Foreskin keratinocyte (primary cell): ENCODE measurements at places on chromosomes 12 and 14. TPM values are rescaled to one million over a fixed set of nuclear protein-coding genes. Genes with fewer than 3 reads are reported as not detected.

DDIT3 gene
- 17.7 and 20.0 TPM in 2 replicates for polyA plus RNA-seq

PPP1R13B gene
- polyA plus RNA-seq, result 5.4 and 6.8 TPM in 2 replicates

GALNT16 gene
- polyA plus RNA-seq, result not detected in 2 replicates

GLIPR1L1 gene
- polyA plus RNA-seq, result not detected in 2 replicates

HOXC9 gene
- polyA plus RNA-seq, result 7.0 and 9.0 TPM in 2 replicates

PPP1R1A gene
- polyA plus RNA-seq, result not detected in 2 replicates

TDRD9 gene
- 0.26 and 1.1 TPM in 2 replicates for polyA plus RNA-seq

CYP27B1 gene
- 31.4 and 43.4 TPM in 2 replicates for polyA plus RNA-seq

AHSA1 gene
- polyA plus RNA-seq, result 223 and 277 TPM in 2 replicates

CD9 gene
- 620 and 648 TPM in 2 replicates for polyA plus RNA-seq

ST8SIA1 gene
- 0.37 and 0.58 TPM in 2 replicates for polyA plus RNA-seq

EEA1 gene
- polyA plus RNA-seq, result 1.9 and 2.6 TPM in 2 replicates

LUM gene
- 0.06 and 0.08 TPM in 2 replicates for polyA plus RNA-seq

KRT86 gene
- 0.02 TPM in 1 of 2 replicates, not detected in the other for polyA plus RNA-seq

SOAT2 gene
- polyA plus RNA-seq, result not detected in 2 replicates

SSPN gene
- polyA plus RNA-seq, result 0.21 and 0.24 TPM in 2 replicates

TAS2R8 gene
- polyA plus RNA-seq, result not detected in 2 replicates

OTX2 gene
- not detected in 2 replicates for polyA plus RNA-seq

- DNase-seq, result no peak
These were observed 1.7 kb downstream of the ORAI1 start for GRCh38 chr12:121628037-121628436.

DNA sequence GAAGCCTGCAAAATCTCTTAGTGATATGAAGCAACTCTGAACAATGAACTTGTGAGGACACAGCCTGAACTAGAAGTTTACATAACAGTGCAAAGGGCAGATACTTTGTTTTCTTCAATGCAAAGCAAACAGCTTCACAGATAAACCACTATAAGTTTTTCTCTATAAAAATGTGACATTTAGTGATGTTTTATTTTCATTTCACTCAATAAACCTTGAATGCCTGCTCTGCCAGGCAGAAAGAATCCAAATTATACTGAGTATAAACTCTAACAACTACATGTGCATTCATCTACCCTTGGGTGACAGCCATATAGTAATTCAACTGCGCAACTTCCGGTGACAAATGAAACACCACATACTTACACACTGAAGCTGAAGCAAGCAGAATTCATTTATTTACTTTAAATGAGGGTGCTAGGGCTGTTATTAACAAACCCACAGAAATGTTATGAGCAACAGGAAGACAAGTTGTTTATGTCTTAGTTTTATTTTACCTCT is 10.3 kb downstream of the DCP1B start:
- DNase-seq, result no peak

GRCh38 chr12:119694111-119694510 is 26.2 kb downstream of the PRKAB1 start:
- DNase-seq, result no peak

- no peak for DNase-seq
These were observed 111.8 kb downstream of the PRIMA1 start for GRCh38 chr14:93676416-93676958.

DNA sequence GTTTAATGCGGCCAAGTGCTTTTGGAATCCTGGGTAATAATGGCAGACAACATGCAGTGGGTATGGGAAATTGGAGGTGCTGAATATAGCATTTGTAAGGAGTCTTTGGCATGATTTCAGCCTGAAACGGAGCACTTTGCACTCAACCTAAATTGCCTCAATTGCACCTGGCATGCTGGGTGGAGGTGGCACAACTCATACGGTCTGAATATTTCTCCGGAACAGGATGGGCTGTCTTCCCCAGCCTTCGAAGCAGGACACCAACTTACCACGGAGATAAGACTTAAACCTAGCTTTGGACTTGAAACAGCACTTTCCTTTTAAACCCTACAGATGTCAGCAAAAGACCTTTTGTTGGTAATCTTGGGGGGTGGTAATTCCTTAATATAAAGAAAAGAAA is 153.7 kb upstream of the SRRM4 start:
- DNase-seq, result no peak

- DNase-seq, result no peak
These were observed 22.3 kb downstream of the RPGRIP1 start for GRCh38 chr14:21302013-21302835.

GRCh38 chr12:16789204-16789790 is 183.3 kb upstream of the LMO3 start:
- no peak for DNase-seq

GRCh38 chr12:49636979-49637755 is 13.8 kb downstream of the PRPF40B start:
- DNase-seq, result no peak

DNA sequence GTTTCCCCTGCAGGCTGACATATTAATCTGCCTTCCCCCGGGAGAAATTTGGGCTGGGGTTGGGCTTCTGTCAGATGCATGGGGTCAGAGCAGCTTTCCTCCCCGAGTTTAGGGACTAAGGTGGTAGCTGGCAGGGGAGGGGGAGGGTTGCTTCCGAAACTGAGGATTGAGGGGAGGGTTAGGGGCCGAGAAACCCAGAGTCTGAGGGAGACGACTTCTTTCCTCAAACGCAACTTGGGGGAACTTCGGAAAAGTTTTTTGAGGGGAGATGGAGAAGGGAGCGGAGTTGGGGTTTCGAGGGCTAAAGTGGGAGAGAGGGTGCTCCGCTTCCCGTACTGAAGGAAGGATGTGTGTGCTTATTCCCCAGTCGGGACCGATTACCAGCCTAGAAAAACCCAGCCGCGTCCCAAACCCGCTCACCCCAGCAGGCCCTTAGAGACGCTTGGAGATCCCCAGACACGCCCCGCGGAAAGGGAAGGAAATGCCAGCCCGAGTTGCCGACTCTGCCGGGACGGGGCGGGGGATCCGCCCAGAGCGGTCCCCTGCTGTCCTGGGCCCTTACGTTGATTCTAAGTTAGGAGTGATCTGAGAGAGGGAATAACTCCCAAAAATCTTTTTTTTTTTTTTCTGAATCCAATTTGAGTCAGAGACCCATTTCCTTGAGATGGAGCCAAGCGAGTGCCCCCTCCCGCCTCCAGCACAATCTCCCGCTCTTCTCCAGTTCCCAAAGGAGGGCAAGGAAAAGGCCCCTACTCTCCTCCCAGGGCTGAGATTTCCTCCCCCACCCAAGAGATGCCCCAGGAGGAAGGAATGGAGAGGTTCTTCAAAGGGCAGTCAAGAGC is 61.9 kb downstream of the SMUG1 start:
- peak; percentile 22 for DNase-seq

GRCh38 chr12:14214495-14214894 is 151.0 kb upstream of the ATF7IP start:
- DNase-seq, result no peak

DNA sequence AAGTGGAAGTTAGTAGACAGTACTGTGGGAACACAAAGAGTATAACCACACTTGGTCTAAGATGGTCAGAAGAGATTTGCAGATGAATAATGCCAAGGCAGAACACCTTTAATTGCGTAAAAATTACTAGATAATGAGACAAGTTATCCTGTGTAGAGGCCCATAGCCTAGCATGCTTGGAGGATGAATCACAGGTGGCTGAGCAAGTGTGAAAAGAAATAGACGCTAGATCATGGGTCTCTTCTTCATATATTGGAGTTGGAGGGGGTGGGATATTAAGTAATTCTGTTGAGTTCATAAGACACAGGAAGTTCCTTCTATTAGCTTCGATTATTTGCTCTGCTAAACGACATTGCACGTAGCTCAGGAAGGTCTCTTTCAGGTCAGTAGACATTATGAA is 454.3 kb upstream of the LMO3 start:
- DNase-seq, result no peak

- no peak for DNase-seq
These were observed 248.5 kb downstream of the GLT1D1 start for GRCh38 chr12:129101816-129102215.

- no peak for DNase-seq
These were observed 123.5 kb downstream of the TTC8 start for GRCh38 chr14:88947646-88948598.

GRCh38 chr14:69108358-69108757 is 44.6 kb downstream of the DCAF5 start:
- DNase-seq, result no peak

- no peak for DNase-seq
These were observed 743 bp upstream of the DTX1 start for GRCh38 chr12:113055594-113056380.

GRCh38 chr12:108302016-108302402 is 37.1 kb downstream of the CMKLR1 start:
- DNase-seq, result no peak

- DNase-seq, result no peak
These were observed 427.7 kb downstream of the FUT8 start for GRCh38 chr14:65840118-65840751.

DNA sequence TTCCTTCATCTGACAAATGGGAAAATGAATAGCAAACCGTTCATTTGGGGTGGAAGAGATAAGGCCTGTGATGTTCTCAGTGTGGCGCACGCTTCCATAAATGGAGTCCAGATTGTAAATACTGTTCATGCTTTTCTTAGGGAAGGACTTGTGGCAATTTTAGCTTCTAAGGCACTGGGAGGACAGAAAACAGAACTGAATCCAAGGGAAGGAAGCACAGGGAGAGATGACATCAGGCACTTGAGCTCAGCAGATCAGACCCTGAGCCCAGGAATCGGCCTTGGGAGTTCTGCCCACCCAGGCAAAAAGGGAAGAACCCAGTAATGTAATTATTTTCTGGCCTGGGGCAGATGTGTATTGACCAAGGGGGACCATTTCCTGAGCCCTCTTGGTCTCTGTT is 7.2 kb upstream of the SH2B3 start:
- DNase-seq, result no peak

- no peak for DNase-seq
These were observed 313.3 kb downstream of the DUSP6 start for GRCh38 chr12:89038831-89039512.

DNA sequence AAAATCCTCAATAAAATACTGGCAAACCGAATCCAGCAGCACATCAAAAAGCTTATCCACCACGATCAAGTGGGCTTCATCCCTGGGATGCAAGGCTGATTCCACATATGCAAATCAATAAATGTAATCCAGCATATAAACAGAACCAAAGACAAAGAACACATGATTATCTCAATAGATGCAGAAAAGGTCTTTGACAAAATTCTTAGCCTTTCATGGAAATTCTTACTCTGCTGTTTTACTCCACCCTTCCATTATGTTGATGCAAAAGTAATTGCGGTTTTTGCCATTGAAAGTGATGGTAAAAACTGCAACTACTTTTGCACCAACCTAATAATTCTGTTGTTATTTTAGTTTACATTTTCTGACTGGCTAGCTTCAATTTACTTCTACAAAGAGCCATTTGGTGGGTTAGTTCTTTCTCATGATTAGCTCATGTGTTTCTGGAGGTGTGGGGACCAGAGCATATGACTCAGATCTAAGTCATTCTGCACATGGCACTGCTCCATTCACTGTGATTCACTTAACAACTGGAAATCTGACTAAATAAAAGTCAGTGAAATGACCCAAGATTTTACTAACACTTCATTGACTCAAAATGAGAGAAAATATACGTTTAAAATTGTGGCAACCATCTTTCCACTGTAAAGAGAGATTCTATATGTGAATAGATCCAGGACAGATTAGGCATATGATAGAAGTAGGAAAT is 99.9 kb downstream of the TMTC3 start:
- peak; percentile 95 for DNase-seq

DNA sequence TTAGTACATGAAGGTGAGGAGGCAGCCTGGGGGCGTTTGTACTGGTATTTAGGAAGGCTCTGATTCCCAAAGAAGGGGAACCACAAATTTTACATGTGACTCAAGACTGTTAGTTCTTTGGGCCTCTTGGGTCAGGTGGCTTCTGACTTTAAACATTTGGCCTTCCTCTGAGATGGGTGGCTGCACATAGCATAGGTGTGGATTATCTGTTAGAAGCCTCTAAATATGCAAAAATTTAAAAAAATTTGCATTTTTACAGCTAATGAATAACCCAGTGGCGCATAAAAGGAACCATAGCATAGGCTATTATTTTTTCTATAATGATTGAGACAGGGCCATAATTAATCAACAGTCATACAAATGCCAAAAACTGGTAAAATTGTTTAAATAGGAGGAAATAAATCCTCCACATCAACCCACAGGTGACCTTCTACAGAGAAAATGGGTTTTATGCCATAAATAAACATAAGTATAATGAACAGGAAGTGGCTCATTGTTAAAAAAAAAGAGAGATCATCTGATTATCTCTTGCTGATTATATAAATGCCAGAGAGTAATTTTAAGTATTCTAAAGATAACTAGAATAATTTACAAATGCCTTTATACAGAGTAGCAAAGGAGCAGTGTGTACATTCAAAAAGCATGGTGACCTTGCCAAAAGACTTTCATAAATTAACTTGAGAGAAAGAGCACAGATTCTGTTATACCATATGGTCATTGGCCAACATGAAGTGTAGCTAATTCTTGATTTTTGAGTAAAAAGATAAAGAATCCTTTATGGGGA is 284.2 kb upstream of the ATP2B1 start:
- DNase-seq, result no peak

- DNase-seq, result no peak
These were observed 3.9 kb upstream of the PMCH start for GRCh38 chr12:102201436-102202061.

- DNase-seq, result no peak
These were observed 594 bp downstream of the TAMALIN start for GRCh38 chr12:52007158-52007921.

DNA sequence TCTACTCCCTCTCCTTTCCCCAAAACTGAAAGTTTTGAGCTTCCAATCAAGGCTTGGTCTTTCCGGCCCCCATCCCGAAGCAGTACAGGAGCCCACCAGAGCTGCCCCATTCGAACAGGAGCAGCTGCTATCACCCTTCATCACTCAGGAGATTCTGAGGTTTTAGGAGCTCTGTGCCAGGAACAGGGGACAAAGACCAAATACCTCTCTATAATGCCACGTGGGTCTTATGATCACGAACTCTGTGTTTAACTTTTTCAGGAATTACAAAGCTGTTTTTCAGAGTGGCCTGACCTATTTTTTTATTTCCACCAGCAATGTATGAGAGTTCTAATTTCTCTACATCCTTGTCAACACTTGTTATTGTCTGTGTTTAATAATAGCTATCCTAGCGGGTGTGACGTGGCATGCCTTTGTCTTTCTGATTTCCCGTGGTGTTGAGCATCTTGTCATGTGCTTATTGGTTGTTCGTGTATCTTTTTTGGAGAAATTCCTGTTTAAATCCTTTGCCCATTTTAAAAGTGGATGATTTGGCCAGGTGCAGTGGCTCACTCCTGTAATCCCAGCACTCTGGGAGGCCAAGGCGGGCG is 21.7 kb downstream of the COA8 start:
- DNase-seq, result no peak

DNA sequence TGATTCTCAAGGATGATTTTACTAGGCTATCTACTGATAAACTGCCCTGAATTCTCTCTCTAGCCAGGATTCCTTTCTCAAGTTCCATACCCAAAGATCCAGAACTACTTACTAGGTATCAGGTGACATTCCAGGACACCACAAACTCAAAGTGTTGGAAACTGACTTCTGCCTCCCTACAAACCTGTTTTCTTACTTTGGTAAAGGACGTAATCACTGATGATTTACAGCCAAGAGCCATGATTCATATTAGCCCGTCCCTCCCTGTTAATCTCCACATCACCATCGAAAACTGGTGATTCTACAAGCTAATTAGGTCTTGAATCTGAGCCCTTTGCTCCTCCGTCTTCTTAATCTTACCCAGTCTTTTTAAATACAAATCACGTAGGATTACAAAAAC is 1.0 kb upstream of the ATG14 start:
- peak; percentile 85 for DNase-seq

- DNase-seq, result no peak
These were observed 116.6 kb upstream of the BCL2L14 start for GRCh38 chr12:11954181-11954580.
